ENCODE measurements at places on chromosomes 2 and 18. TPM values are rescaled to one million over a fixed set of nuclear protein-coding genes. Genes with fewer than 3 reads are reported as not detected.

GRCh38 chr18:6557057-6557769, 142.5 kb upstream of the L3MBTL4 start:
- no peak for DNase-seq

DNA sequence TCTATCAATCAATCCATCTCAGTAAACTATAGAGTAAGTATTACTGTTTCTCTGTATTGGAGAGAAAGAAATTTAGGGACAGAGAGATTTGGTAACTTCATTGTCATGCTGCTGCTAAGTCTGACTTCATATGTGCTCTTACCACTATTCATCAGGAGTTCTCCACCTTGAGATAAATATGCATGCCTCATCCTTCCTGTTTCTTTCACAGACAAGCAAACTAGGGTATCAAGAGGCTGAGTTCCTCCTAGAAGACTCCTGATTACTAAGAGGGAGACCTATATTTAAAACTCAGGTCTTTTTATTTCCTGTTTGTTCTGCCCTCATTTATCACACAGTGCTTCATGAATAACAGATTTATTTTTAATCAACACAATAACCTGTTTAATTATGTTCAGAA, 34.1 kb downstream of the RIT2 start:
- no peak for DNase-seq

- no peak for DNase-seq
These were observed 64.6 kb upstream of the SERPINE2 start for GRCh38 chr2:224103651-224104050.

GRCh38 chr2:714005-714741, 37.0 kb upstream of the TMEM18 start:
- no peak for DNase-seq

GRCh38 chr18:79245517-79246001, 150.2 kb upstream of the NFATC1 start:
- no peak for DNase-seq

DNA sequence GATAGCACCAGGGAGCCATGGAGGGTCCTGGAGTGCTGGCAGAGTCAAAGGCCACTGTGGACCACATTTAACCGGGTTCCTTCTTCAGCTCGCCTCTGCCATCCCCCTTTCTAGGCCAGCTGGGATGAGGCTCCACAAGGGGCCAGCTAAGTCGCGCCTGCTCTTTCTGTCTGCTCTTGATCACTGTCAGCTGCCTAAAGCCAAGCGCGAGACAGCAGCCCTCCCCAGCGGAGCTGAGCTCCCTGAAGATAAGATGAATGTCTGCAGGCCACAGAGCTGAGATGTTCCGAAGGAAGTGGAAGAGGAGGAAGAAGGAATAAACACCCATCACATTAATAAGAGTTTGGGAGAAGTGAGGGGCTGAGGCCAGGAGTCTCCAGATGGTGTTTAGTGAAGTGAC, 99.6 kb downstream of the CELF4 start:
- DNase-seq = no peak

DNA sequence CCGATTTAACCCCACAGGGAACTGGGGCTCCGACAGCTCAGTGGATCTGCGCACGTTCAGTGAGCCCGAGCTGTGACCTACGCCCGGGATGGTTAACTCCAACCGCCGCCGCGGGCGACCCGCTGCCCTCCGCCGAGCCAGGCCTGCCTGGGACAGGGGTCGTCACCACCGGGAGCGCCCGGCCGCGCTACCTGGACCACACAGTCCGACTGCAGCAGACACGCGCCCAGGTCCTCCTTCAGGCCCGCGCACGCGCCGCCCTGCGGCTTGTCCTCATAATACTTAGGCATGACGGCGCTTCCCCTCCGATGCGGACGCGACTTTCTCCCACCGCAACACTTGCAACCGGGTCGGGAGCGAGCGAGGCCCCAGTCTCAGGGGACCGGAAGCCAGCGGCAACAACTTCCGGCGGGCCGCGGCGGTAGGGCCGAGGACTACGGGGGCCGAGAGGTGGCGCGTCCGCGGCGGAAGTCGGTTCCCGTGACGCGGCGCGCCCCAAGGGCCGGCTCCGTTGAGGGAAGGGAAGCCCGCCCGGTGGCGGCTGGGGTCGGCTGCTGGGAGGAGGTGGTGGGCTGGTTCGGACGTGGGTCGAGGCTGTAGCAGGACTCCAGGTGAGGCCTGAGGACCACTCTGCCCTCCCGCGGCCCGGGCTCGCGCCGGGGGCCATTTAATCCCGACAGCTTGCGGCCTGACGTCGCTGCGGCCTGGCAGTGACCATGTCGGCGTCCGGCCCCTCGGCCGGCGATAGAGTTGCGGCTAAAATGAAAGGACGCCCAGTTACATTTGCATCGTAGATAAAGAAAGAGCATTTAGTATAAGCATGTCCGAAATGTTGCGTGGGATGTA, at the start of the genes COA5 and UNC50:
TSS of gene COA5 (minus strand) at position 397 of the 846 bp plus-strand sequence. CDS start at position 290, 107 bp downstream.
TSS of gene UNC50 (plus strand) at position 474 of the 846 bp plus-strand sequence. CDS start 1,171 bp downstream, outside the sequence.
- DNase-seq = peak; percentile 74

DNA sequence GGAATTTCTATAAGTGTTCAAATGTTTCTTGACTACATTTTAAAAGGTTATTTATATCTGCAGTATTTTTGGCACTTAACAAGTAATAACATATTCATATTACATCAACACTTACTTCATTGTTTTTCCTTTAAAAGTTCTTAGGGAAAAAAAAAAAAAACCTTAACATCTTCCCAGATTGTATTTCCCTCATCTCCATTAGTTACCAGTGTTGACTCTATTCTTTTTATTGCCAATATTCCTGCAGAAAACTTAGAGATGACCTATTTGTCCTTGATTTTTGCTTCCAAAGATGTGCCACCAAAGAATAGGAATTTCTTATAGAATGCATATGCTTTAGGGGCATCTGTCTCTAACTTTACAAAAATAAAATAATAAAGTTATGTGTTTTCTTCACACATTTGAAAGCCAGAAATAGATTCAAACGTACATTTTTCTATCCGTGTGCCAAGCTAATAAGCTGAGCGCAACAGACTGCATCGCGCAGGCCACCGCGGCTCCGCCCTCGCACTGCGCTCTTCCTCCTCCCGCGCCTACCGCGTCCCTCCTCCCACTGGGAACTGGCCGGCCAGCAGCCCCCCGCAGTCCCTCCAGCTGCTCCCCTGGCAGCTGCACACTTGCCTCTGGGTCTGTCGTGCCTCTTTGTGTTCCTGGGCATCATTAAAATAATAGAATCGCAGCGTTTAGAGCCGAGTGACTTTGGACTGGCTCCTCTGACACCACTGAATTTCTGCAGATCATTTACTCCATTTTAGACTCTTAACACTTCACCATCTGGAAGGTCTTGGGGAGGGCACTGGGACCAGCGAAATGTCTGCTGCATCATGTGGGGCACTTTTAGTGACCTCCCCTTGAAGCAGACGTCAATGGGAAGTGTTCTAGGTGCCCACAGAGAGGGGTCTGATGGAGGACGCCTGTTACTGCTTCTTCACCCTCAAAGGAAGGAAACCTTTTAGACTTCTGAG, 21.2 kb upstream of the NAB1 start:
- no peak for DNase-seq

Gene PIKFYVE
- 9.8 TPM for polyA plus RNA-seq

- no peak for DNase-seq
These were observed 7.1 kb upstream of the CEP68 start for GRCh38 chr2:65049010-65049639.

GRCh38 chr18:69528435-69528834, 127.7 kb downstream of the DOK6 start:
- DNase-seq = no peak

Gene B3GNT7
- polyA plus RNA-seq = 1.7 TPM

DNA sequence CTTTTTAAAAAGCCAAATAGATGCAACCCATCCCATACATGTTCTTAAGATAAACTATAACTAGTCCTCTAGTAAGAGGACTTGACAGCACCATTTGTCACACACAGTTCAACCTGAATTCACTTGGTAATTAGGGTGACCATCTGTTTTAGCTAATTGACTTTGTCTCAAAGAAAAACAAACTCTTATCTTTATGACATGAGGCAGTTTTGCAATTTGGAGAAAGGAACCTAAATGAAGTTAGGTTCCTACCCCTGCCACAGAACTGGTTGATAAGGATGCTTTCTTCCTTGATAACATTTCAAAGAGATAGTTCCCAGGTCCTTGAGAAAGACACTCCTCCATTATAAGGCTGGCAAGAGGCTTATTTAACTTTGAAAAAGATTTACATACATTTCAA, 57.4 kb upstream of the LRRTM1 start:
- DNase-seq = no peak

DNA sequence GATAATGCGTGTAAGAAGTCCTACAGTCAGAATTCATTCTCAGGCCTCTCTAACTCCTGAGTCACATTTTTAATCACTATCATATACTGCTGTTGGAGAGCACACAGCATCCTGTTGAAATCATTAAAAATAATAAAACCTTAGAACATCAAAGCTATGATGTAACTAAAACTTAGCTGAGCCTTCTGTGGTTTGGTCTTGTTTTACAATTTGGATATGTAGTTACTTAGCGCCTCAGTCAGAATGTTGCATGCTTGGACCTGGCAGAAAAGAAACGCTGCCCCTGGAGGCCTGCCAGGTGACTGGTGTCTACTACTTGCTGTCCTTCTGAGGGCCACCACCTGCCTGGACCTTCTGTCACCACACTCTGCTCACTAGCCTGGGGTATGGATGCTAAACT, 261.1 kb upstream of the RASGRP3 start:
- no peak for DNase-seq

DNA sequence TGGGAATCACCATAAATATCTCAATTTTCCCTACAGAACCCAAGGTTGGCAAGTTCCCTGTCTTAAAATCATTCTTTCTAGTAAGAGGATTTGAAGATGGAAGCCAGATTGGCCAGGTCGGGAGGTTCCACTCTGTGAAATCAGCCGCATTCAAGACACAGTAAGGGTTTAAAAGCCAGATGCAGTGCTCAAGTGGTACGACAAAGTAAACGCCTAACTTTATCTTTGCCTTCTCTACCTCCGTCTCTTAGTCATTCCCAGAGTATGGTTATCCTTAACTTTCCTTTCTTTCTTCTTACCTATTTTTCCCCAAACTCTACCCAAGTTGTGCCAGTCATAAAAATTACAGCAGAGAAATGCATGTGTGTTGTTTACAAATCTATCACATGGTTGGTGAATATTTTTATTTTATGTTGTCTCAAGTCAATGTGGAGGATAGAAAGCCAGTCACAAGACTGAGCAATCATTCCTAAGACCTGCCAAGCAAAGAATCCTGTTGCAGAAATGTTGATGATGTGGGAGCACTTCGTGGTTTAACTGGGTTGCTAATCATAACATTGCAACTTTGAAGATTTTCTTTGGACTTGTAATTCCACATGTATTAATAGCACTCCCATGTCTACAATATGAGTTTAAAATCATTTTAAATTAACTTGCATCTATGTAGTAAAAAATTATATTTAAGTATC, 62.6 kb downstream of the SLC40A1 start:
- DNase-seq = no peak

DNA sequence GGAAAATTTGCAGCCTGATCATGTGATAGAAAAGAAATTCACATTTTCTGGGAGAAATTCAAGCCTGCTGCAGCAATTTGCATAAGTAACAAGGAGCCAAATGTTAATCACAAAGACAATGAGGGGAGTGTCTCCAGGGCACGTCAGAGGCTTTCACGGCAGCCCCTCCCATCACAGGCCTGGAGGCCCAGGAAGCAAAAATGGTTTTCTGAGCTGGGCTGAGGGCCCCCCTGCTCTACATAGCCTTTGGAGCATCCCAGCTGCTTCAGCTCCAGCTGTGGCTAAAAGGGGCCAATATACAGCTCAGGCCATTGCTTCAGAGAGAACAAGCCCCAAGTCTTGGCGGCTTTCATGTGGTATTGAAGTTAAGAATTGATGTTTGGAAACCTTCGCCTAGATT, 445.3 kb upstream of the ZEB2 start:
- no peak for DNase-seq

Gene ASAP2
- 10.2 TPM for polyA plus RNA-seq

DNA sequence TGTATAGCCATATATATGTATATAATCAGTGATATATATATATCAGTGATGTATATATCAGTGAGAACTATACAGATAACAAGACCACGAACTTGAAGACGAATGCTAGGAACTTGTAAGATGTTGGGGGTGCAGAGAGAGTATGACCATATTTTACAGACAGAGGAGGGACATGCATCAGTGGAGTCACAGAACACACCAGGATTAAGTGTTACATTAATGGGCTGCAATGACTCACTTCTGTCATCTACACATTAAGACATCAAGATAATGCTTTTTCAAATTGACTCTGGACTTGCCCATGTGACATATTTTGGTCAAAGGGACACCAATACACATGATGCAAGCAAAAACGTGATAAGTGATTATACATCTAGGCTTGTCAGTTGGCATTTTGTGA, 501.0 kb downstream of the LRRTM4 start:
- DNase-seq = no peak

DNA sequence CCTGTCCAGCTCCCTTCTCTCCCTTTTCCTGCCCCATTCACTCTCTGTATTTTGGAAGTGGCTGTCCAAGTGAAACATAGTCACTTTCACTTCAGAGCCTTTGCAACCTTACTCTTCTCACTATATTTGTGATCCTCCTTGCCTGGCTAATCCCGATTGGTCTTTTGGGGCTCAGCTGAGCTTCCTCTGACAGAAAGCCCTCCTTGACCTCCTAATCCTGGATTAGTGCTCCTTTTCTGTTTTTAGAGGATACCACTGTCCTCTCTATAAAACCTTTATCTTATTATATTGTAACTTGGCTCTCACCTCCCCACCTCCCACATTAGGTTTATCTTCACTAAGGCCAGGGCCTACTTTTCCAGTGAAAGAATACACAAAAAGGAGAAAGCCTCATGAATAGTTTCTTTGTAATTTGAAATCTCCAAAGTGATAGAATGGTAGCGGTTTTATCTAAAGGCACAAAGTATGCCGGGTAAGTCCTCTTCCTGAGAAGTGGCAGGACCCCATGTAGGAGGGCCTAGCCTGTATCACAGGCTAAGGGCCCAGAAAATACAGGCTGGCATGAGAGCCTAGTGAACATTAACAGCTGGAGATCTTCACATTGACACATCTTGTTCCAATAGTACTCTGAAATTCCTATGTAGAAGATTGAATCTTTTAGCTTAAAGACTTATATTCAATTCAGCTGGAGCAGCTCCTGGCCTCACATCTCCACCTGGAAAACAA, 83.1 kb upstream of the GAREM1 start:
- no peak for DNase-seq

Data from urinary bladder (tissue), 4 donors.